ENCODE measurements at places on chromosomes 7 and 10. TPM values are rescaled to one million over a fixed set of nuclear protein-coding genes. Genes with fewer than 3 reads are reported as not detected.

The HIBADH gene
- total RNA-seq, result 36.1 TPM

The ZNF853 gene
- 5.1 TPM for total RNA-seq

The AOAH gene
- 5.8 TPM for total RNA-seq

The SHH gene
- total RNA-seq, result 3.2 TPM

The ANKRD30A gene
- 0.30 TPM for total RNA-seq

The ICA1 gene
- total RNA-seq, result 14.9 TPM

The ITPRID1 gene
- 1.8 TPM for total RNA-seq

The FRG2B gene
- total RNA-seq, result not detected

The SPDYE16 gene
- 0.10 TPM for total RNA-seq

The NAT16 gene
- total RNA-seq, result not detected

The UCMA gene
- total RNA-seq, result not detected

The TAS2R16 gene
- total RNA-seq, result not detected

The CAMK2B gene
- 2.2 TPM for total RNA-seq

The ARHGAP12 gene
- 49.3 TPM for total RNA-seq

All from skin of body (tissue), 3 donors.